ENCODE measurements at places on chromosomes 6 and 20.

DNA sequence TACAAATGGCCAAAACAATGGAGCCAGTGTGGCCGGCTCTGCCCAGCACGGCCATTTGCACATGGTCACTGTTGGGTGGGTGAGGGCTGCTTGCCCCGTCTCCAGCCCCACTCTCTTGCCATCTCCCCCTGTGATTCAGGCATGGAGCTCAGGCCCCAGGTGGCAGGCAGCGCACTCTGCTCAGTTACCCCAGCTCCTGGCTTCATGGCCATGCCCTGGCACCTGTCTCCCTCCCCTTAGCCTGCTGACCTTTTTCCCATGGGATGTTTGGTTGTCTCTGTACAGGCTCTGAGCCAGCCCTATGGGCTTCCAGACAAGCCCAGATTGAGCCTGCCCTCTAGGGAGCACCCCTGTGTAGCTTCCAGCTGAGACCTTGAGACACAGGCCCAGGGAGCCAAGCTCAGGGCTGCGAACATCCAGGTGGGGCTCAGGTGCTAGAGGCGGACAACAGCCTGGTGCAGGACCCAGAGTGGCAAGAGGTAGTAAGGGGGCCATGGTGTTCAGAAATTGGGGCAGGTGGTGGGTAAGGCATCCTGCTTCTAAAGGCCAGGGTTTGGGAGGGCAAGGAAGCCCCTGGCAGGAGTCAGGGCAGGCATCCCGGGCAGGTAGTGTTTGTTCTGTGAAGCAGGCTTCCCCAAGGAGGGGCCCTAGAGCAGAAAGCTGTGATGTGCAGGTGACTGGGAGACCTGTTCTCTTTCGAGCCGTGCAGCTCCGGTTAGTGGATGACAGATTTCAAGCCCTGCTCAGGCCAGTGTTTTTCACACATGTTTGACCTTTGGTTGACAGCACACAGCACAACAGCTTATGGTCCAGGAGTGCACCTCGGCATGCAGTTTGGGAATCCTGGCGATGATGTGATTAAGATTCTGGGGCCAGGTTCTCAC is 17.7 kb downstream of the SYNJ2 start:
- no peak for DNase-seq

DNA sequence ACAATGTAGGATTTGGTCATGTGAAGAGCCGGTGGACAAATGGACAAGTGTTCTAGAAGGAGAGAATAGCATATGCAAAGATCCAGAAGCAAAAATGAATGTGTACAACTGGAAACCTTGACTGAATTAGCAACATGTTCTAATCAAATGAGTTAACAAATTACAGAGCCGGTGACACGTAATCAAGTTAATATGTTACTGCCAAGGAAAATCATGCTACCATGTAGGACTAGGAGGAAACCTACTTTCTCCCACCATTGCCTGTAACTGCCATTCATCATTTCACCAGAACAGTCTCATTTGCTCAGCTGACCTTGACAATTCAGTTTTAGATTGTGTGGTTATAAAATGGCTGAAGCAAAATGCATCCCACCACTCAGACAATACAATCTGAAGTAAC is 179.4 kb downstream of the KIF16B start:
- no peak for DNase-seq

GRCh38 chr6:111477481-111477938 is 5.5 kb downstream of the REV3L start:
- no peak for DNase-seq

DNA sequence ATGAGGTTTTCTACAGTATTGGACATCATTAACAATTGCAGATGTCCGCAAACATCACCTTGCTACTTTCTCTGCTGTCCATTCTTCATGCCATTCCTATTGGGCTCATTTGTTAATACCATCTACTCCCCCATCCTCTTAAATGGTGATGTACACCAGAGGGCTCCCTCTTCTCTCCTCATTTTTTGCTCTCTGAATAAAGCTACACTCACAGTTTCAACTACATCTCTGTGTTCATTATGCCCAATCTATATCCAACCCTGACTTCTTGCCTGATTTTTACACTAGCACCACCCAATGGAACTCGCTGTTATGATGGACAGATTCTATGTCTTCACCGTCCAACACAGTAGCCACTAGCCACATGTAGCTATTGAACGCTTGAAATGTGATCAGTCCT is 288.1 kb upstream of the ID4 start:
- no peak for DNase-seq

DNA sequence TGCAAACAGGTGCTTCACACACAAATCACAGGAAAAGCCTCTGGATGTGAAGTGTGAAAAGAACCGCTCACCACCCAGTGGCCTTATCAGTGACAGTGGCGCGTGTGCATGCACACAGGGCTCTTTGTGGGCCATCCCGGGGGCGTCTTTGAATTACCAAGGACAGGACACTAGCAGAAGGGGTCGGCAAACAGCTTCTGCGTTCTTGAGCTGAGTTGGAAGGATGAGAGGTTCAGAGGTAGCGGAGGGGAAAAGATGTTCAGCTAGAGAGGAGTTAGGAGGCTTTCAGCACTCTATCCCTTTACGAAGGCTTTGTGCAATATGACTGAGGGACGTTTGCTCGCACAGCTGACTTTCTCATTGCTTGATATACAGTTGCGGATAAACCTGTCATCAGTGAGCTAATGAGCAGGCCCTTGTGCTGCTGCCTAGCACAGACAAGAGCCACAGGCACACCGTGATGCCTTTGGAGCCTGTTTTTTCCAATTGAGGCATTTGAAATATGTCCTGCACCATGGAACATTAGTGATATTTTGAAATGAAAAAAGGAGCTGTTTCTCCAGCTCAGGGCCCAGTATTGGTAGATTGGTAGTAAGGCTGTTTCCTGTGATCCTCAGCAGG is 83.1 kb downstream of the IYD start:
- no peak for DNase-seq

- no peak for DNase-seq
Measured at GRCh38 chr6:124260337-124260736, 456.7 kb downstream of the NKAIN2 start.

DNA sequence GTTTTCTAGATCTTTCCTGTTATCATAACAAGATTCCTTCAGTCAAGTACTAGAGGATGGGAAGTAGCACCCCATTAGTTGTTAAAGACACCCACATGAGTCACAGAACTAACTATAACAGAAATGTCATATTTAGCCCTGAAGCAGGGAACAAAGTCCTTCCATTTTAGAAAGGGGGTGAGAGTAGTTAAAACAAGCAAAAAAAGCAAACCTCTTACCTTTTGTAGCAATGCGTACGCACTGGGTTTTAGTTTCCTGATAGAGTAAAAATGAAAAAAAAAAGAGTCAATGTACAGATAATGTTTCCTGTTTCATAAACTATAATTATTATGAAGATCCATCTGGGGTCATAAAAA is 163.7 kb upstream of the THEMIS start:
- no peak for DNase-seq

DNA sequence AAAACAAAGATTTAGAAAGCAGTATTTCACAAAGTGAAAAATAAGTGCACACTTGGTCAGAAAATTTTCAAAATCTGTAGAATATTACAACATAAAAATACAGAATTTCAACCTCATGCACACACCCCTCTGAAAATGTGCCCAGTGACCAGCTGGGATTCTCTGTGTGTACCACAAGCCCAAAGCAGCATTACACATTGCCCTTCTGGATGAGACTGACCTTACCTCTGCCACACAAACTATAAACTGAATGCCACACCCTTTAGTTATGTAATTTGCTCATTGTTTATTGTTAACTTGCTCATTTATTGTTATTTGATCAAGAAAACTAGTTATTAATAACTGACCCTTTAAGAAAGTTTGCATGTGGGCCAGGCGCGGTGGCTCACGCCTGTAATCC is 303.0 kb downstream of the FOXC1 start:
- no peak for DNase-seq

DNA sequence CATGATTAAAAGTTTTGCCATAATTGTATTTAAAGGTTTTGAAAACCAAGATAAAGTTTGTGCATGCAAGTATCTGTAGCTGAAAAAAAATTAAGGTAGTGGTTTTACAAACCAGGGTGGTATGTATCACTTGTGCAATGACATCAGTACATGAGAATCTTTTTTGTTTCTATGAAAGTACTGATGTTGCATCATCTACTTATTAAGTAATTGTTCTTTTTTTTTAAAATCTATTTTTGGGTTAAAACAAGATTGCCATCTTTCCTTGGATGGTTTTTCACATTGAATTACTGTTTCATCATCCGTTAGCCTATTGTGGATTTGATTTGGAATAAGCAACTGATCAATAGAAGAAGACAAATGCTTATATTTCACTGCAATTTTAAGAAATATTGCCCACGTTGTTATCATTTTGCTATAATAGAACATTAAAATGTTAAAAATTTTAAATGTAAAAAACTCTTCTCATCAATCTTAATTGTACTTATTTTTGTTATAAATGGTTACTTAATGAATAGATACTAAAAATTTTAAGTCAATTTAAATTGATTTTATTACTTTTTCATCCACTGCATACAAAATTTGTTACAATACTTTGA is 39.8 kb upstream of the TAGAP start:
- DNase-seq, result no peak

- DNase-seq, result no peak
Measured at GRCh38 chr6:6788394-6789032, 200.0 kb downstream of the LY86 start.

DNA sequence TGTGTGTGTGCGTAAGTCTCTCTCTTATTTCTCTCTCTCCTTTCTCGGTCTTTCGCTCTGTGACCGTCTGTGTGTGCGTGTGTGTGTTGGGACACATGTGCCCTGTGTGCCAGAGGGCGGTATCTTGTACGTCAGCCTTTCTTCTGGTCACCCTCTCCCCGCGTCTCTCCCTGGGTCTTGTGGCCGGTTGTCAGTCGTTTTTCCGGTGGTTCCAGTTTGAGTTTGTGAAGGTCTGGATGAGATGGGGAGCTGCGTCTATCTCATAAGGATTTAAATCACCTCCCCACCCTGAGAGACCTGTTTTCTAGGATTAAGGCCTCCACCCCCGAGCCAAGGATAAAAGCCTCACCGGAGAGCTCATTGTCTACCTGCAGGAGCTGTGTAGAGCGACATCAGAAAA is 295.5 kb upstream of the ZNF337 start:
- DNase-seq, result no peak

- DNase-seq, result no peak
Measured at GRCh38 chr6:107488875-107489635, 862 bp upstream of the SOBP start.

DNA sequence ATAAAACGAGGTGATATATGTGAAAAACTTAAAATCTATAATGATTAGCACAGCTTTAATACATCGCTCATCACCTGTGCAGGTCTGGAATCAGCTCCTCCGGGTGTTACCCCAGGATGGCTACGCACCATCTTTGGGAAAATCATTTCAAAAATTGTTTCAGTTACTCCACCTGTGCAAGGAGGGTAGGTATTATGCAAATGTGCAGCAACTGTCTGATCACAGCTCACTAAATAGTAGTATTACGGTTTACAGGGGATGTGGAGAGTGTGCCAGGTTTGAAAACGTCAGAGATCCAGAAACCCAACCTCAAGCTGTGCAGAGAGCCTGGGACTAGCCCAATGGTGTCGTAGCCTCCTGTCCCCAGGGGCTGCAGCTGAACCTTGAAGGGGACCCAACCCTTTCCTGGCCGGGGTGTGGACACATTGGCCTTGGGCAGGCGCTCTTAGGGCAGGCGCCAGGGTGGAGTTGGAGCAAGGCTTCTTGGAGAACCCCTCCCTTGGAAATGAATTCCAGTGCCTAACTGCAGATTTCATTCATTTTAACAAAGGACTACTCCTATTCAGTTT is 24.2 kb upstream of the SGK1 start:
- DNase-seq, result no peak

DNA sequence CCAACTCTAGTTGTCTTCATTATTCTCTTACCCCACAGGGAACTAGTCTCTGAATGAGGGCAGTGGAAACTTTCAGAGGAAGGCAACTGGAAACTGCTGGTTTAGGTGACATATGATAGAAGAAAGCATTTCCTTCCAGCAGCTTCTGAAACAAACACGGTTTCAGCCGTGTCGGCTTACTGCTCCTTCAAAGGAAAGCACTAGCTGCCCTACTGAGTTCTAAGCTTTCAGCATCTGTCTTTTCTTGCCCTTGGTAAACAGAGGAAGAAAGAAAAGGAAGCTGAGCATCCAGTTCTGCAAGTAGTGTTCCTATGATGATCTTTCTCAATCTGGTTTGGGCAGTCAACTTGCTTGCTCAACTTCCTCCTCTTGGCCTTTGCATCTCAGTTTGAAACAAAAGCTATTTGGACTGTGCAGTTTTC is 117.5 kb upstream of the CEP85L start:
- DNase-seq, result no peak

DNA sequence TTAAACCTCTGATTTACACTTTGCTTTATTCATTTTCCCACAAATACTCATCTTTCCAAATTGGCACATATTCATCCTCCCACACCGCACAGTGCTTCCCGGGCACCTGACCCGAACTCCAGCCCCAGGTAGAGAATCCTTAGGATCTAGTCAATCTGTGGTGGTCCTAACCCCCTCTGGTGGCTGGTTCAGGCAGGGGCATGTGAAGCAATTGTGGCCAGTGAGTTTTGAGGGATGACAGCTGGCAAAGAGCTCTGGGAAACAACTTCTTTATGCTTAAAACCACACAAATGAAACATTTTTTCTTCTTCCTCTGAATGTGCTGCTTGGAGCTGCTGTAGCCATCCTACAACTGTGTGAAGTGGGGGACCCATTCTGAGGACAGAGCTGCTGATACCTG is 54.7 kb downstream of the ELOVL5 start:
- no peak for DNase-seq

- no peak for DNase-seq
Measured at GRCh38 chr6:152904678-152905077, 78.2 kb downstream of the FBXO5 start.

GRCh38 chr20:57913156-57913930 is 203.5 kb upstream of the PMEPA1 start:
- DNase-seq, result no peak

- DNase-seq, result no peak
Measured at GRCh38 chr6:135971351-135971750, 119.8 kb downstream of the PDE7B start.

- DNase-seq, result no peak
Measured at GRCh38 chr6:11596640-11597237, 59.2 kb downstream of the TMEM170B start.

GRCh38 chr6:104170401-104170800 is 689.3 kb downstream of the HACE1 start:
- DNase-seq, result no peak

GRCh38 chr6:113644861-113645575 is 212.1 kb upstream of the MARCKS start:
- no peak for DNase-seq

GRCh38 chr6:100472674-100473073 is 8.0 kb upstream of the SIM1 start:
- no peak for DNase-seq

GRCh38 chr6:143368426-143368825 is 82.1 kb downstream of the ADAT2 start:
- DNase-seq, result no peak

All from stimulated activated CD4-positive, alpha-beta T cell treated with anti-CD3 and anti-CD28 coated beads, Interleukin-1b, Interleukin-23, amount 100 ng/mL, for 1 hour (primary cell).